CD4-positive, alpha-beta T cell treated with Interleukin-1 beta for 1 hour (primary cell): ENCODE measurements at places on chromosomes 1 and 21.

- no peak for DNase-seq
Observed at GRCh38 chr1:31798433-31799195, 17.2 kb downstream of the SPOCD1 start.

- DNase-seq: no peak
Observed at GRCh38 chr1:29346576-29346975, 110.3 kb downstream of the PTPRU start.

DNA sequence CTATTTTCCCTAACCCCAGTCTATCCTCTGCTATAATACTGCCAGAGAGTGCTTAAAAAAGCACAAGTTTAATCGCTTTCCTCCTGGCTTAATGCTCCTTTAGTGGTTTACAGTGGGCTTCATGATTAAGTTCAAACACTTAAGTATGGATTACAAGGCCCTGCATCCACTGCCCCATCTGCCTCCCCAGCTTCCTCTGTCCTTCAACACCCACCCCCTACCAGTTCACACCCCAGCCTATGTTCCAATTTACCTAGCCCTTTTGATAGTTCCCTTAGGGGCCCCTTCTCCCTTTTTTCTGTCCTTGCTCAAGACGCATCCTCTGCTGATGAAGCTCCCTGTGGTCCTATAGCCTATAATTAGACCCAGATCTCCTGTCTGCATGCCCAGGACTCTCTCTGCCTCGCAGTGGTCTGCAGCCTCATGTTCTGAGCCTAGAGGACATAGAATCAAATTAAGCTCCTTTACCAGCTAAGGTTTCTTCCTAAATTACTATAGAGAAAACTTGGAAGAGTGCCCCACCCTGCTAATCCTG is 212.5 kb downstream of the FGGY start:
- DNase-seq: no peak

DNA sequence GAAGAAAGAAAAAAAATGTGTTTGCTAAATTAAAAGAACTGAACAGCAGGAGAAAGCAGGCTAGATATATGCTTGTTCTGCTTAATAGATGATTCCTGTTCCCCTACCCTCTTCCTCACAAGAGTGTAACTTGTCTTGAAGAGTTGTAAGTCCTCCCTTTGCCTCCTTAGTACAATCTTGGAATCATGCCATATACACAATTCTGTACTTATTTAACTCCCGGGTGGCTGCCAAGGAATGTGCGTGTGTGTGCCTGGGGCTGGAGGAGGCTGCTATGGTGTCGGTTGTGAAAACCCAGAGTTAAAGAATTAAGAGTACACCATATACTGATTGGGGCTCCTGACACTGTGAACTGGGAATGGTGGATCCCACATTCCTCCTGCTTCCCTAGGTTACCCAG is 194.2 kb downstream of the SIPA1L2 start:
- no peak for DNase-seq

DNA sequence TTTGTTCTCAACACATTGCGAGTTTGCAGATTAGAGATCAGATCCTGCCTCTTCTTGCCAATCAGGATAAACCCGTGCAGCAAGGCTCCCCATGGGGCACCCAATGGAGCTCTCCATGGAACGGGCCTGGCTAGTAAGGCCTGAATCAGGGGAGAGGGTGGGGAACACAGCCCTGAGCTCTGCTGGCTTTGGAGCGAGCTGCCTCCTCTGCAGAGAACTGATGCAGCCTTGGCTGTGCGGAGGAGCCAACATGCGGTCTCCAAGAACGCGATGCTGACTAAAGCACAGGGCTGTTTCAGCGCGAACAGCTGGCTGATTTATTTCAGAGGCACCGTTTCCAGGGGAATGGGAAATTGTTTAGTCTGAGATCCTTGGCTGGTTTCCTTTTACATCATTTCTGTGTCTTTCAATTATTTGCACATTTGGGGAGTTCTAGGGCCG is 139.7 kb downstream of the TSEN15 start:
- no peak for DNase-seq

DNA sequence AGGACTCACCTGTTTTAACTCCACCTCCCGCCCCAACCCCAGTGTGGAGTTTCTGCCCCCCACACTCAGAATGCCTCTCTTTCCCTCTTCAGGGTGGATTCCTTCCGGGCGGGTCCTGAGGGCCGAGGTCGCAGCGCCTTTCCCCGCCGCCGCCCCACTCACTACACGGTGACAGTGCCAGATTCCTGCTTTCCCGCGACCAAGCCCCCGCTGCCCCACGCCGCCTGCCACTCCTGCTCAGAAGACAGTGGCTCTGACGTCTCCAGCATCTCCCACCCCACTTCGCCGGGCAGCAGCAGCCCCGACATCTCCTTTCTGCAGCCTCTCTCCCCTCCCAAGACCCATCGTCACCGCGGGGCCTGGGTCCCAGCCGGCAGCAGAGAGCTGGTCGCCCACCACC is 16.7 kb downstream of the INAVA start:
- DNase-seq: no peak

DNA sequence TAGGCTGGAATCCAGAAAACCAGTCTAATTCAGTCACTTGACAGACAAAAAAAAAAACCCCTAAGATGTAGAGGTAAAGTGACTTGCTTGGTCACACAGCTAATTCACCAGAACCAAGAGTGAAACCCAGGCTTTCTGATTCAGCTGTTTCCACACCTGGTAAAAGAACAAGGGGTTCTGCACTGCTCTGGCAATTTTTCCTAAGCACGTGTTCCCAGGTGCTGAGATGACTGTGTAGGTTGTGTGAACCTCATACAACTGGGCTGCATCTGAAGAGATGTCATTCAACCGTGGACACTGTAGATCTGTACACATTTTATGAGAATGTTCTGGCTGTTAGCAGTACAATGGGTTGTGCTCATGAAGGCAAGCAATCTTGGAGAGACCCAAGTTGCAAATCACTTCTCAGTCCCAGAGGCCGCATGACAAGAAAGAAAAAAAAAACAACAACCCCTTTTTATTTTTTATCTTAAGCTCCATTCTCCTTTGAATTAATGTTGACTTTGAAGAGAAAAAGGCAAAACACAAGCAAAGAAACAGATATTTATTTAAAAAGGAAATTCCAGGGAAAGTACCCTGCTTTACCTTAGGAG is 95.4 kb downstream of the INTS7 start:
- no peak for DNase-seq

- no peak for DNase-seq
Observed at GRCh38 chr1:79375352-79375751, 368.8 kb upstream of the ADGRL4 start.

GRCh38 chr1:157993147-157993917 is at the start of gene KIRREL1:
KIRREL1 (plus strand) TSS chr1:157993645; CDS start chr1:157993677, 32 bp downstream.
- no peak for DNase-seq

DNA sequence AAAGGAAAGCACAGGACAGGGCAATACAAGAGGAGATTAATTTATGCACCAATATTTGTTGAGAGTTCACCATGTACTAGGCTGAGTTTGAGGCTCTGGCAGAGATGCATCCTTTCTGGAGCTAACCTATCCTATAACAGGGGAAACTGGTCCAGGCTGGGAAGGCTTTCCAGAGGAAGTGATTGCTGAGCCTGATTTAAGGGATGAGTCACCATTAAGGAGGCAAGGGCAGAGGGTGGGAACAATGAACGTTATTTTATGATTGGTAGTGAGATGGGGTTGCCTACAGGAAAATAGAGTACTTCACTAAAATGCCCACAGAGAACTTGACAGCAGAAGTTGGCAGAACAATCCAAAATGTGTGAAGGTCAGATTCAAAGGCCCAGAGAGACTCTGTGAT is 141.4 kb downstream of the PLPP3 start:
- no peak for DNase-seq

- no peak for DNase-seq
Observed at GRCh38 chr1:5385096-5385799, 607.0 kb downstream of the NPHP4 start.

GRCh38 chr1:57277681-57278080 is 146.2 kb downstream of the DAB1 start:
- DNase-seq: no peak

DNA sequence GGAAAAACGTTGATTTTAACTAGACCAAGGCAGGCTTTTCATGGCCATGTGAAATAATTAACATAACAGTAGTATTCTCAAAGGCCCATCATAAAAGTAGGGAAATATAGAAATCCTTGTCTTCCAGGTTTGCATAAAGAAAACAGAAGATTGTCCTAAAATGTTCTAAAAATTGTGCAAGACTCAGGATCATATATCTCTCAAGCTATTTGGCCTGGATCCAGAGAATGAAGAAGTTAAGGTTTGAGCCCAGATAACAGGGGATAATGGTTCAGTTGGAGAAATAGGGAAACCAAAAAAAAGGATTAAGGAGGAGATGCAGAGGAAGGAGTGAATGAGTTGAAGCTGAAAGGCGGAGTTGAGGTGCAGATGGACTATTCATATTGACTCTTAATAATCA is 555.5 kb upstream of the NR5A2 start:
- no peak for DNase-seq

DNA sequence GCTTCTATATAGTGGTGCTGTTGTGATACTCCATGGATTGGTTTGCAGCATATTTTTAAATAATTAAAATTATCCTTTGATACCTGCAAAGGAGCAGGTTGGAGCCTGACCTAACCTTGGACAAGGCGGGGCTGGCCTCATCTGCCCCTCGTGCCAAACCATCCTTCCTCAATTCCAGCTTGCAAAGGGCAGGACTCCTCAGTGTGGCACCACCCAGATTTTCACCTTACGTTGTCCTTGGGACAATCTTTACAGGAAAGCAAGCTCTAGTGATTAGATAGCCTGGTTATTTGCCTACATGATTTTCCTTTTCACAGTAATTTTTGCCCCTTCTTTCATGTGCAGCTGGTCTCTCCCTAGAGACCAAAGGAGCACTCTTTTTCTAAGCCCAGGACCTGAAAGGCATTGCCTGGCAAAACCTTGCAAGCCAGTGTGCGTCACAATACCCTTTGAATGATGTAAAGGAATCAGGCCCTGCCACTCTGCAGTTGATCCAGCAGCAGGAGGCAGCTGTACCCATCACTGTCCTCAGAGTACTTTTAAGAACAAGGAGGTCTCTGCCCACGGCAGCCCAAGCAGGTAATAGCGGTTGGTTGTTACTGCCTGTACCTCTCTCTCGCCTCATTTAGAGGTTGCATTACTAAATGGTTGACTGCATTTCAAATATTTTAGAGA is 99.4 kb downstream of the ADSS2 start:
- DNase-seq: no peak

GRCh38 chr1:42947117-42947516 is 11.6 kb downstream of the SLC2A1 start:
- DNase-seq: no peak

GRCh38 chr1:54724771-54725170 is 9.1 kb downstream of the TTC4 start:
- no peak for DNase-seq

- no peak for DNase-seq
Observed at GRCh38 chr1:197284325-197284724, 16.3 kb downstream of the CRB1 start.

- no peak for DNase-seq
Observed at GRCh38 chr21:41076064-41076463, 91.9 kb upstream of the BACE2 start.

DNA sequence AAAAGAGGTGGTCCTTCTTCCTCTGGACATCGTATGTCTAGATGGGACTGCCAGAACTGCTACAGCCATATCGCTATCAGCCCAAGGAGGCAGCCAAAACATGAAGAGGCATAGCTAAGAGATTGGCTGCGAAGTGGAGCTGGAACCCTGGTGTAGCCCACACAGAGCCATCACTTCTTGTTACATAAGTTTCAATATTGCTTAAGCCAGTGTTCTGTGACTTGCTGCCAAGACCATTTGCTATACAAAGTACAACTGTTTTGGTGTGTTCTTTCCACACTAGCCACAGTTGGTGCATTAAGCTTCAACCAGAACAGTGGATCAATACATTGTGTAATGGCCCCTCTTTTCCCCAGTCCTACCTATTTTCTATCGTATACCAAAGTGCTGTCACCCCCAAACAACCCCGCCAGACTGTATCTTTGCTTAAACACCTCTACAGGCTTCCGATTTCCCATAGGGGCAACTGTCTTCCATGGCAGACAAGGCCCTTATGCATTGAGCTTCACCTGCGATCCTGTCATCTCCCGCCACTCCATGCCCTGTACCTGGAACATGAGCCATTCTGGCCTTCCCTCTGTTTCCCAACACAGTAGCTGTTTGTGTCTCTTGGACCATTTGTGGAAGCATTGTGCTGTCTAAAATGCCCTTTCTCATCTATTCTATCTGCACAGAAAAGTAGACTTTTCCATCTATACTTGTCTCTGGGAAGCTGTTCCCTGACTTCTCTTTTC is 241.8 kb downstream of the TTLL7 start:
- DNase-seq: no peak

GRCh38 chr1:160366731-160367515 is at the start of gene NHLH1:
NHLH1 (plus strand) TSS chr1:160367071; CDS start chr1:160370732, 3,661 bp downstream.
- no peak for DNase-seq

GRCh38 chr1:196608390-196609369 is at the start of gene KCNT2:
KCNT2 (minus strand) TSS chr1:196608440; CDS start chr1:196608309, 131 bp downstream.
- no peak for DNase-seq

- DNase-seq: no peak
Observed at GRCh38 chr1:51203121-51203873, 32.8 kb upstream of the RNF11 start.

DNA sequence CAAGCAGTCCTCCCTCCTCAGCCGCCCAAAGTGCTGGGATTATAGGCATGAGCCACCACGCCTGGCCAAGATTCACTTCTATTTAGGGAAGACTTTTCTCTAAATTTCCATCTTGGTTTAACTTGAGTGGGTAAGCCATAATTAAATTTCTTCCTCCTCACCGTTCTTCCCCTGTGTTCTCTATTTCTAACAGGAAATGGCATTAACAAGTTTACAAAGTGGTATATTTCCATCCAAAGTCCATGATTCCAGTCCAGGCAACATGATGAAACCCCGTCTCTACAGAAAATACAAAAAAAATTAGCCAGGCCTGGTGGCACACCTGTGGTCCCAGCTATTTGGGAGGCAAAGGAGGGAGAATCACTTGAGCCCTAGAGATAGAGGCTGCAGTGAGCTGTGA is 92.1 kb downstream of the ZFYVE9 start:
- no peak for DNase-seq

DNA sequence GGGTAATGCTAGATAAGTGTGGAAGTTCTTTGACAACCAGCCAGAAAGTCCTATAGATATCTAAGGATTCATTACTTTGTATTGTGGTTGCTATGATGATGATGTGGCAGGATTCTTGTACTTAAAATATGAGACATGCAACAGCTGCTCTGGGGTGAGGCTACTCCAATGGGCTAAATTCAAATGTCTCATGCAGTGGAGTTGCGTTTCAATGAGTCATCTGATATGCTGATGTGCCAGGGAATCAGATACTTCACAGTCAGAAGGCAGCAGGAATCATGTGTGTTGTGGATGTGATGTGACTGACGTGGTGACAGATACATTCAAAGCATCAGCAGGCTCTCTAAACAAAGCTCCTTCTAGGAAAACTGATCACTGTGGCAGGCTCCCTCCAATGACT is 66.5 kb downstream of the TSEN15 start:
- no peak for DNase-seq
